ENCODE measurements at places on chromosomes 3 and 15. TPM values are rescaled to one million over a fixed set of nuclear protein-coding genes. Genes with fewer than 3 reads are reported as not detected.

Gene POU1F1
- not detected for total RNA-seq

Gene CFAP20DC
- 0.08 TPM for total RNA-seq

Gene DUOX1
- total RNA-seq, result 0.59 TPM

Gene TLR9
- 0.16 TPM for total RNA-seq

Gene PIGBOS1
- 7.4 TPM for total RNA-seq

- peak; percentile 89 for DNase-seq
Measured at GRCh38 chr15:39579487-39580116, 1.3 kb upstream of the THBS1 start.

DNA sequence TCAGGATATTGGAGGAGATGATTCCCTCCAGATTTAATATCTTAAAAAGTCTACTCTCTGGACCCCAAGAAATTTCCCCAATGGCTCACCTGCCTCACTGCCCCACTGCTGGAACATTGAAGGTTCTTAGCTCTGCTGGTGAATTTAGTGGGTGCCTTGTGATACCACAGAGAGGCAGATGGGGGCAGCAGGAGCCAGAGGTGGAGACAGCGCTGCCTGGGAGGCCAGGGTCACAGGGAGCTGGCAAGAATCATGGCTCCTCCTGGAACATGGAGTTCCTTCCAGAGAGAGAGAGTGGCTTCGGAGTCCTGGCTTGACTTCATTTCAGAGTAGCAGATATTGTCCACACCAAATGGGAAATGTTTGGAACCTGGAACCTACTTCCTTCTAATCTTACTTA is 263.5 kb upstream of the CFAP20DC start:
- no peak for DNase-seq

- DNase-seq, result no peak
Measured at GRCh38 chr15:80743189-80743833, 35.9 kb upstream of the CEMIP start.

DNA sequence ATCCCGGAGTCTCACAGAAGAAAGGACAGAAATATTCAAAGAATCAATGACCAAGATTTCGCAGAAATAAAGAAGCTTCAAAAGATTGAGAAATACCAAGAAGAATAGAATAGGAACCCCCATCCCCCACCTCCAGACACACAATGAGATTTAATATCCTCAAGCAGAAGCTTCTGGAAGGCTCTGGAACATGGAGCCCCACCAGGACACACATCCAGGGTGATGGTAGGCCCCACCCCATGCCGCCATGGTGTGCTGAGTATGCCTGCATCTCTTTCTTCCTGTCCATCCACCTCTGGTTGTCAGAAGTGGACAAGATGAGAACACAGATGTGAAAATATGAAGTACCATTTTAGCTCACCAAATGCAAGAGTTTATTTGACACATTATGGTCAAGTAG is 19.3 kb downstream of the PRR23E start:
- peak; percentile 51 for DNase-seq

DNA sequence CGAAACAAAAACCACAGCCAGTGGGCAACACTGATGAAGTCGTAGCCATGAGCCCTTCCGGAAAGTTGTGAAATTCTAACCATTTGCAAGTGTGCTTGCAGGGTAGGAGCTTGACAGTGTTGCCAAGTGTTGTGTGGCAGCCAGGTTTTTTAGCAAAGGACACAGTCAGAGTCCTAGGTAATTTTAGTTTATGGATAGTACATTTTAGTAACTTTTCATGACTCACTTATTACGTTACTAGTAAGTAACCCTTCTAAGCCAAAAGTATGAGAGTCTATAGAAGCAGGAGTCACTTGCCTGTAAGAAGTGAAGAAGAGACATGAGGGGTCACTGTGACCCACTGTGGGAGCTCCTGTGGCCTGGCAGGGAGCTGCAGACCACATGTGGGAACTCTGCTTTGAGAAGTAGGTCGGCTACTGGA is 54.8 kb upstream of the ADPGK start:
- no peak for DNase-seq

DNA sequence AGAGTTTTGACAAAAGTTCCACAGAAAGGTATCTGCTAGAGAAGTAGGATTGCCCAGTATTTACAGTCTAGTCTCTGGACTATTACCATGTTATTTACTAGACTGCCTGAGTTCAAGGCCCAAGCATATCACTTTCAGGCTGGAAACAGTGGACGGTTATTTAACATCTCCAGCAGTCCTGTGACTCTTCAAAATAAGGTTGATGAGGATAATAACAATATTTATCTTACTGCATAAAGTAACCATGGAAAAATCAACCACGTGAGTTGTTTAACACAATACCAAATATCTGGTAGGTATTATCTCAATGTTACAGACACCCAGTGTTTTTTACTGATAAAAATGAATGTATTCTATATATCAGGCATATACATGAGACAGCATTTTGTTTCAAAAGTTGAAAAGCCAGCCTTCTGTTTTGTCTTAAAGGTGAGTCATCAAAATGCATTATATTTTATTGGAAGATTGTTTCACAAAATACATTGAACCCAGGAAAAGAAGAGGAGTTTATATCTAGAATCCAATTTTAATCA is 535.8 kb downstream of the TBL1XR1 start:
- no peak for DNase-seq

DNA sequence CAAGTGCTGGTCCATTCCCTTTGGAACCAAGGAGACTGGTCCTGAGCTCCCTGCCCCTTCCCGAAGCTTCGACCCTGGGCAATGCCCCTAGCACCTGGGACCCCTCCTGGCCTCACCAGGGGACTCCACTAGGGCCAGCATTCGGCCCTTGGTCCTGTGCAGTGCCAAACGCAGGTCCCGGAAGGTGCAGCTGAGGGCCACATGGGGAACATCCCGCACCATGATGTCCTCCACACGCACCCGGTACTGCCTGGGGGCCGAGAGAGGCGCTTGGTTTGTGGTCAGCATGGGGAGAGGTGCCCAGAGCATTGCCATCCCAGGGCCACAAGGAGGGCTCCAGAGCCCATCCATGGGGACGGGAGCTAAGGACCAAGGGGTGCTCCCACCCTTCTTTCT is 7.9 kb downstream of the CLCN2 start:
- DNase-seq, result no peak

GRCh38 chr3:11154953-11155325 is 646 bp downstream of the HRH1 start:
- DNase-seq, result peak; percentile 69

DNA sequence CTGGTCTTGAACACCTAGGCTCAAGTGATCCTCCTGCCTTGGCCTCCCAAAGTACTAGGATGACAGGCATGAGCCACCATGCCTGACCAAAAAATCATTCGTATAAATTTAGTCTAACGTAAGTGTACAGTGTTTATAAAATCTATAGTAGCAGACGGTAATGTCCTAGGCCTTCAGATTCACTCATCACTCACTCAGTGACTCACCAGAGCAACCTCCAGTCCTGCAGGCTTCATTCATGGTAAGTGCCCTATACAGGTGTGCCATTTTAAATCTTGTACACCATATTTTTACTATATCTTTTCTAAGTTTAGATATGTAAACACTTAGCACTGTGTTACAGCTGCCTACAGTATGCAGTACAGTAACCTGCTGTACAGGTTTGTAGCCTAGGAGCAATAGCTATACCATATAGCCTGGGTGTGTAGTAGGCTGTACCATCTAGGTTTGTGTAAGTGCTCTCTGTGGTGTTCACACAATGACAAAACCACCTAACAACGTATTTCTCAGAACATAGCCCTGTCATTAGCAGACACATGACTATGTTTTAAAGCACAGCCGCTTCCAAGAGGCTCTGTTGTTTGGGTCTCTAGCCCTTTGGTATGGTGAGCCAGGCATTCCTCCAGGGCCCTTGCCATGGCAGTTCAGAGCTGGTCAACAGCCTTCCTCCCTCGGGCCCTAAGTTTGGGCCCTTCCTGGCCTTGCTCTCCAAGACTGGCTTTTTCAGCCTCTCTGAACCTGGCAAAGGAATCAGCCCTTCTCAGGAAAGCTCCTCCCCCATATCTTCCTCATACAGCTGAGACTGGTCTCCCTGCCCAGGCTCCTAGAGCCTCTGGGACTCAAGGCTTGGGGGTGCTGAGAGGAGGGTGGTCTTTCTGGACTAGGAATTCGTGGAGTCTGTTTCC is 1.9 kb upstream of the CCDC9B start:
- DNase-seq, result no peak

GRCh38 chr3:76820481-76820880 is 219.4 kb upstream of the ROBO2 start:
- no peak for DNase-seq

DNA sequence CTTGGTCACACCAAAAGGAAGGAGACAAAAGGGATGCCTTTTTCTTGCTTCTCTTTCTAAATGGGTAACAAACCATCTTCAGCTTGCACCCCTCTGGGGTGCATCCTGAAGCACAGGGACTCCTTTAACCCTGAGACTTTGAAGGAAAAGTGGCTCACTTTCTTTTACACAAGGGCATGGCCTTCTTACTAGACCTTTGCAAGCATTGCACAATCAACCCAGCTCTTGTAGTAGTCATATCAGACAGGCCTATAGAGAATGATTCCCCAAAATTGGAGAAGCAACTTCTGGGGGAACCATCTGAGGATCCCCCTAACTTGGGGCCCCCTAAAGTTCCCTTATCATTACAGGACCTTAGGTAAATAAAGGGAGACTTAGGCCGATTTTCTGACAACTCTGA is 56.1 kb upstream of the GK5 start:
- DNase-seq, result no peak

GRCh38 chr15:89978914-89979313 is 22.2 kb upstream of the ZNF710 start:
- no peak for DNase-seq

DNA sequence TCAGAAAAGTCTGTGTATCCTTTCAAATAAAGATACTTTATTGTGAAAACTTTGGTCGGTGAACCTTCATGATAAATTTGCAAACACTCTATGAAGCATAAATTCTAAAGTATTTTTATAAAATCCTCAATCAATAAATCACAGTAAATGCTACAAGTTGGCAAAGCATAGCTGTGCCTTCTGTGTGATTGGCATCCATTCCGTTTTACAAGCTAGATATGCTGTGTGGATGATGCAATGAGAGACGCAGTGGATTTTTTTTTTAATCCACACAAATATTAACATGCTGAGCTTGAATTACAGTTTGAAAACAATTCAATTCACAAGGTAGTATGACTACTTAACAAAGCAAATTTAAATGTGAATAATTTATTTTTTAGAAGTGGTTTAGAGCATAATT is 937.2 kb downstream of the ZPLD1 start:
- no peak for DNase-seq

GRCh38 chr15:31235311-31236183 is 91.1 kb upstream of the KLF13 start:
- DNase-seq, result peak; percentile 88

- no peak for DNase-seq
Measured at GRCh38 chr3:140344601-140345205, 333.2 kb upstream of the TRIM42 start.

Measured in cardiac septum (tissue), 1 donor.